ENCODE measurements at places on chromosomes 4 and X.
A peak's percentile ranks its signal among the peaks of the same experiment; 100 is the strongest.

DNA sequence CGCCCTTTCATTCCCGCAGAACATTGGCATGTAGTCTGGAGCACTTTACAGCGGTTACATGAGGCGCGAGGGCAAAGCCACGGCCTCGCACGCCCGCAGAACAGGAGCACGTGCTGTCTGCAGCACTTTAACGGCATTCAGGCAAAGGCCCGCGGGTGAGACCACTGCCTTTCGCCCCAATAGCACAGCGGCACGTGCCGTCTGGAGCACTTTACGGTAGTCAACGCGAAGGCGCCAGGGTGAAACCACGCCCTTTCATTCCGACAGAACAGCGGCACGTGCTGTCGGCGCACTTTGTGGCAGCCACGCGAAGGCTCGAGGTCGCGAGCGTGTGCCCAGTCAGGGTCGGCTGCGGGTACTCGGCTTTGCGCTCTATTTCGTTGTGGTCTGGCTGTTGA lies at the start of gene MPC1L:
MPC1L (plus strand) TSS at position 290 of the 398 bp plus-strand sequence. CDS start 138 bp downstream, outside the sequence.
- no peak for DNase-seq

DNA sequence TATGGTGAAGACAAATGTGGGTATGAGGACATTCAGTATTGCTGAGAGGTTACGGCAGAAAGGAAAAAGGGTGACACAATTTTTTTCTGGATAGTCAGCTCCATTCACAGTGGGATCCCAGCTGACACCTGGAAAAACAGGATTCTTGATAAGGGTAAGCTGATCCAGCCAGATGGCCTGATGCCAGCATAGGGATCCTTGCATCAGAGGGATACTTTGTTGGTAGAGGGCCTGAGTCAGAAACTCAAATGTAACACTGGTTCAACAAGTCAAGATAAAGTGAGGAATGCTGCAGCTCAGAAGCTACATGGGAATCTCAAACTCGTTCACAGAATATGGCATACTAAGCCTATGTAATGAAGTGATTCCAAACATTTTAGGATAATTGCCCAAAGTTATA lies 726.7 kb downstream of the C4orf33 start:
- no peak for DNase-seq

GRCh38 chr4:109414938-109415337 lies 18.7 kb upstream of the SEC24B start:
- no peak for DNase-seq

DNA sequence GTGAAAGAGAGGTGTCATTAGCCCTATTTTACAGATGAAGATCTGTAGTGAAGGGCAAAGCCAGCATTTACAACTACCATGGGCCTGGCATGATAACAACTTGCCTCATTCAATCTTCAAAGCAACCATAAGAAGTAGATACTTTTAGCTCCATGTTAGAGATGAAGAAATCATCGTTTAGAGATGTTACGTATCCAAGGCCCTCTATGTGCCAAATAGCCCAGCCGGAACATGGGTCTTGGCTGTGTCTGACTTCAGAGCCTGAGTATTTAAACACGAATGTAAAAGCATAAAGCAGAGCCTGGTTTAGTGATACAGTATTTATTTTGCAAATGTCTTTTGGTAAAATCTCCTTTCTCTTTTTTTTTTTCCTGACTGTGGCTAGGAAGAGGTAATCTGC lies 197.1 kb downstream of the RASL11B start:
- DNase-seq, result no peak

GRCh38 chrX:66233209-66233608 lies 69.2 kb downstream of the HEPH start:
- DNase-seq, result no peak

GRCh38 chrX:9340598-9341290 lies 124.1 kb upstream of the TBL1X start:
- DNase-seq, result peak; percentile 6

DNA sequence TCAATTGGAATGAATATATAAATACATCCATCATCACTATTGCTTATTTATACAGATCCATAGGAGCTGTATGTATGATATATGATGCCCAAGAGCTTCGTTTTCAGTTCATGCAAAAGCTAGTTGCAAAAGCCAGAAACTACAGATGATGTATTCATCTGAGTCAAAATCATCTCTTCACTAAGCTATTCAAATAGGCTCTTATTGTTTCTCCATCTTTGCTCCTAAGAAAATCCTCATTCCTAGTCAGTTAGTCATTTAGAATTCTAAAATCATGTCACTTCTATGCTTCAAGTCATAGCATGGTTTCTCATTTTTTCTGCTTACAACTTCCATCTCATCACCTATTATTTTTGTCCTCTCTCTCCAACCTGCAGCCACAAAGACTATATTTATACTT lies 300.1 kb upstream of the TRAM1L1 start:
- no peak for DNase-seq

GRCh38 chrX:154355776-154356140 lies 18.7 kb downstream of the FLNA start:
- DNase-seq, result no peak

- DNase-seq, result no peak
Observed at GRCh38 chrX:70432936-70433847, 10.1 kb downstream of the GDPD2 start.

- DNase-seq, result no peak
Observed at GRCh38 chr4:3331511-3332394, 38.9 kb downstream of the RGS12 start.

- no peak for DNase-seq
Observed at GRCh38 chr4:157185363-157185762, 35.2 kb upstream of the GRIA2 start.

GRCh38 chr4:103996064-103996463 lies 276.3 kb upstream of the TACR3 start:
- DNase-seq, result no peak

DNA sequence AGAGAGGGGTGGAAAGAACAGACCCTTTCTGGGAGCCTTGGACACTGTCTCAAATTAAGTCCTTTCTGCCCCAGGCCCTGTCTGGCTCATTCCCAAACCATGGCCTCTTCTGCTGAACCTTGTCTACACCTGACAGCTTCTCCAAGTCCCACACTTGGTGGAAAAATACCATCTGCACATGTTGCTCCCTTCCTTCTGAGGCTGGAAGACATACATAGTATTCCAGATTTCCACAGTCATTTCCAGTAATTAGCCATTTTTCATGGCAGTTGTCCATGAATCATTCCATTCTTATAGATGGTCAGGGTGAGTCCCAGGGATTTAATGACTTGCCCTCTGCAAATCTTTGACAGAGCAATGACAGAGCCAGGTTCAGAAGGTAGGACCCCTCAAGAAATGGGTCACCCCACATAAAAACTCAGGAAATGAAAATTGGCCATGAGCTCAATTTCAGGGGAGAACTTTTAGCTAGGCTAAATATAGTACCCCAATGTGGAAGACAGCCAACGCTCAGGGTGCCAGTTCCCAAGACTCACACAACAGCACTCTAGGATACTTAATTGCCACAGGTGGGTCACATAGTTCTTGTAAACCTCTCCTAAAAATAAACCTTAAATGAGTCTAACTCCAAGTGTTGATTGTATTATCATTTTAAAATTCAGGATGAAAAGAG lies 16.2 kb upstream of the DAPP1 start:
- DNase-seq, result no peak

- no peak for DNase-seq
Observed at GRCh38 chrX:19840899-19841648, 46.3 kb downstream of the SH3KBP1 start.

DNA sequence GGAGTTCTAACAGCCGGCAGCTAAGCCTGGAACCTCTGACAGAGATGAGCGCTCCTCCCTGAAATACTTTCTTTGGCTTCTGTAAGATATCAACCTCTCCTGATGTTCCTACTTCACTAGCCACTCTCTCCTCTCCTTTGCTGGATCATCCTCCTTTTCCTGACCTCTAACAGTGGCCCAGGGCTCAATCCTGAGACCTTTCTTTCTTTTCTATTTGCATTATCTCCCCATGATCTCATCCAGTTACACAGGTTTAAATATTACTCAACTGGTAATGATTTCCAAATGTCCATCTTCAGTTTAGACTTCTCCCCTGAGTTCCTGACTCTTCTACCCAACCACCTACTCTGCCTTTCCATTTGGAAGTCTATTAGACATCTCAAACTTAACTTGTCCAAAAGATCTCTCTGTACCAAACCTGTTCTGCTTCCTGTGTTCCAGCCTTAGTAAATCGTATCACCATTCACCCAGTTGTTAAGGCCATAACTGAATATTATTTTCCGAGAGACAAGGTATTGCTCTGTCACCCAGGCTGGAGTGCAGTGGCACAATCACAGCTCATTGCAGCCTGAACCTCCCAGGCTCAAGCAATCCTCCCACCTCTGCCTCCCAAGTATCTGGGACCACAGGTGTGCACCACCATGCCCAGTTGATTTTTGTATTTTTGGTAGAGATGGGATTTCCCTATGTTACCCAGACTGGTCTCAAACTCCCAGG lies 41.1 kb downstream of the RFC1 start:
- DNase-seq, result no peak

DNA sequence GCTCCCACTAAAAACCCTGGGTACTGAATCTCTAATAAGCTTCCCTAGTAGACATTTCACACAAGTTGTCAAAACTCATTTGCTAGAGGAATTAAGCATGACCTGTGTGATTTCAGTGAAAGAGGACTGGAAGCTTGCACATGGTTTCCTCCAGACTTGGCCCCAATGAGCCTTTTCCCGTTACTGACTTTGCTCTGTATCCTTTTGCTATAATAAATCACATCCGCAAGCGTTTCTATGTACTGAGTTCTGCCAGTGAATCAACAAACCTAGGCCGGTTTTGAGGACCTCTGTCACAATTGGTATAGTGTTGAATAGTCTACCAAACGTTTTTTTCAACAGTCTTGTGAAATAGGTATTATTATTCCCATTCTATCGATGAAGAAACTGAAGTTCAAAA lies 8.2 kb downstream of the ATP11C start:
- DNase-seq, result no peak

GRCh38 chr4:3452376-3452775 lies 10.6 kb downstream of the HGFAC start:
- DNase-seq, result no peak

- DNase-seq, result no peak
Observed at GRCh38 chrX:140163371-140164159, 198.2 kb upstream of the CXorf66 start.

- DNase-seq, result no peak
Observed at GRCh38 chr4:158005021-158005420, 167.8 kb downstream of the GASK1B start.

- no peak for DNase-seq
Observed at GRCh38 chr4:8542776-8543525, 37.2 kb upstream of the GPR78 start.

GRCh38 chr4:32775049-32775448 lies 2054.9 kb downstream of the PCDH7 start:
- no peak for DNase-seq

GRCh38 chrX:79167462-79167861 lies 23.0 kb downstream of the GPR174 start:
- DNase-seq, result no peak

Data from stimulated activated CD4-positive, alpha-beta T cell treated with anti-CD3 and anti-CD28 coated beads, Interleukin-1b, Interleukin-23, amount 100 ng/mL, for 24 hours (primary cell).